ENCODE measurements at places on chromosomes 2 and 18.

GRCh38 chr2:148218326-148219075 lies 197.6 kb downstream of the MBD5 start:
- no peak for DNase-seq

DNA sequence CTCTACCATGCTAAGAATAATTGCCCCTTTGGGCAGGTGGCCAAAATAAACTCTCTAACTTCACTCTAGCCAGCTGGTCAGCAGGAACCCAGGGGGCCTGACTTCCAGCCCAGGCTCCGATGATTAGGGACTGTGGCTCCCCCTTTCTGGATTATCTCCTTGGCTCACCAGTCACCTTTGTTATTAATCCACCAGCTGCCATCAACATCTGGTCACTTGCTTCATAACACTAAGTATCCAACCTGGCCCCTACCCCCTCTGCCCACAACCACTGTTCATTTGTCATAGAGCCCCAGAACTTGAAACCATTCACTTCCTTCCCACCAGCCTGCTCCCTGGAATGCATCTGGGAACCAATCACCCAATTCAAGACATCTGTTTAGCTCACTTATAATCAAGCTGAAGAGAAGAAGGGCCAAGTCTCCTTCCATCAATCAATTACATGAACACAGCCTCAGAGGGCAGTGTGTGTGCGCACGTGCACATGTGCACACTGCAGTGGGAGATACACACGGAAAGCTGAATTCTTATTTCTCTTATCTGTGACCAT lies 215.1 kb downstream of the ALK start:
- no peak for DNase-seq

DNA sequence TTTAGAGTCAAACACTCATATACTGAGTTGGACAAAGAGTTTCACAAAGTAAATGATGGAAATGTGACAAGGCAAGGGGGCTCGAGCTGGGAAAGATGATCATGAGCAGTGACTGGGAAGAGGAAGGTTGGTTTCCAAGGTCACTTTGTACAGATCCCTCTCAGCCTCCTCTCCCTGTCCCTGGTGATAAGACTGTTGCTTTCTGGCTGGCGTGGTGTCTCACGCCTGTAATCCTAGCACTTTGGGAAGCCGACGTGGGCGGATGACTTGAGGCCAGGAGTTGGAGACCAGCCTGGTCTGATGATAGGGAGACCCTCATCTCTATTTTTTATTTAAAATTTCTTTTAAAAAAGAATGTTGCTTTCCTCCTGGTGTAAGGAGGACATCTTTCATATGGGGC lies 86.6 kb upstream of the STPG4 start:
- no peak for DNase-seq

DNA sequence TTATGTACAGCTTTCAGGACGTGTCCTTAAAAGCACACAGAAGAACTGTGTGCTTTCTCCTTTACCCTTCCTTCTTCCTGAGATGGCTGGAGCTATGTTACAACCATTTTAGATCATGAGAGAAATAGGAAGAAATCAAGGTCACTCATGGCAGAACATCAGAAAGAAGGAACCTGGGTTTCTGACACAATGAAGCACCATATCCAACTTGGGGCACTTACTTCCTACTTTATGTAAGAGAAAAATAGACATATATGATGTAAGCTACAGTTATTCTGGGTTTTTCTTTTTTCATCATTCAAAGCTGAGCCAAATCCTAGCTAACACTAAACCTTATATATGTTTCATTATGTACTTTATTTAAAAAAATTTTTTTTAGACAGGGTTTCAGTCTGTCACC lies 79.5 kb downstream of the FAM161A start:
- no peak for DNase-seq

GRCh38 chr2:100561191-100561590 lies 1.6 kb upstream of the PDCL3 start:
- DNase-seq = no peak

DNA sequence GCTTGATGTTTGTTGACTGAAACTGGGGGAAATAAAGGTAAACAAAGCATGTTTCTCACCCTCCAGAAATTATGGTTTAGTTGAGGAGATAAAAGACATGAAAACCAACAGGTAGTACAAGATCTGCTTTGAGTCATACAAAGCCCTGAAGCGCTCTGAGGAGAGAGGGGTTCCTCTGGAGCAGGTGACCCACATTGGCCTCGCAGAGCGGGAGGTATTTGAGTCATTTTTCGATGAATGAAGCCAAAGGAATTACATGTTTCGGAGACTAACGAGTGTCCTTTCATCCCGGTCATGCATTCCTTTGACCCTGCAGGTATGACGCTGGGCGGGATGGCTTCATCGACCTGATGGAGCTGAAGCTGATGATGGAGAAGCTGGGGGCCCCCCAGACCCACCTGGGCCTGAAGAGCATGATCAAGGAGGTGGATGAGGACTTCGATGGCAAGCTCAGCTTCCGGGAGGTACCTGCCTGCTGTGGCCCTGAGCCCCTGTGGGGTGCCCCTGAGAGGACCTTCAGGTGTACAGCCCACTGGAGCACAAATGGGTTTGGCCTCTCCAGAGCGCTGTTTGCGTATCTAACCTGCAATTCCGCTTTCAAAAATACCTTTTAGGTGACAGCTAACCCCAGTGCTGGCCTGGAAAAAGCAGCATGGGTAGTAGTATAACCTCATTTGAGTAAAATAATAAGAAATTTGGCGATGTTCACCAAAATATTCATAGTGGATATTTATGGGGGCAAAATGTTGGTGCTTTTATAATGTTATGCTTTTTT lies 29.3 kb downstream of the EFHD1 start:
- no peak for DNase-seq

DNA sequence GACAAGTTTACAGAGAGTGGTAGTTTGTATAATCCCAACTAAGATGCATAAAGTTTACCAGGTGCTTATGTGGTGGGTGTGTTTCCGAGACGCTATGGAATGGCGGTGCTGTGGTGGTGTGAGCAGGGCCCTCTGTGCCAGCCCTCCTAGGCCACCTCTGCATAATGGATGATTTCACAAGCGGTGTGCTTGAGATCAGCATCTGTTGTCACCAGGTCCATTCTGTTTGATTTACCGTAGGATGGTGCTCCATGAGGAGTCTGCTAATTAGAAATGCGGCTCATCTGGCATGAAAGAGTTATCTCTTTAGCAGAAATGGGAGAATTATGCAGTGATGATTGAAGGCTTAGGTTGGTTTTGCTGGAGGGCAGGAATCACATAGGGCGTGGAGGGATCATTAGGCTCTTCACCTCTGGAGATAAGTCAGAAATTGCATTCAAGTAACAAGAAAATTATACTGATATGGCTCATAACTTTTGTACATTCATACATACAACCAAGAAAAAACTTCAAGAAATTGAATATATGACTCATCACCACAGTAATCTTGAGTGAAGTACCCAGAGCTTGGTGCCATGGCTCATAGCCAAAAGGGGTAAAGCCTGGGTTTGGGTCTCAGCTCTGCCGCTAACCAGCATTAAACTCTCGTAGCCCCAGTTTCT lies 41.4 kb downstream of the CRIM1 start:
- no peak for DNase-seq

GRCh38 chr2:149799013-149799705 lies 211.6 kb upstream of the MMADHC start:
- DNase-seq = no peak

- DNase-seq = peak; percentile 42
These were observed 811 bp downstream of the ADD2 start for GRCh38 chr2:70767079-70767698.

GRCh38 chr18:51160646-51161045 lies 36.8 kb downstream of the MEX3C start:
- DNase-seq = no peak

DNA sequence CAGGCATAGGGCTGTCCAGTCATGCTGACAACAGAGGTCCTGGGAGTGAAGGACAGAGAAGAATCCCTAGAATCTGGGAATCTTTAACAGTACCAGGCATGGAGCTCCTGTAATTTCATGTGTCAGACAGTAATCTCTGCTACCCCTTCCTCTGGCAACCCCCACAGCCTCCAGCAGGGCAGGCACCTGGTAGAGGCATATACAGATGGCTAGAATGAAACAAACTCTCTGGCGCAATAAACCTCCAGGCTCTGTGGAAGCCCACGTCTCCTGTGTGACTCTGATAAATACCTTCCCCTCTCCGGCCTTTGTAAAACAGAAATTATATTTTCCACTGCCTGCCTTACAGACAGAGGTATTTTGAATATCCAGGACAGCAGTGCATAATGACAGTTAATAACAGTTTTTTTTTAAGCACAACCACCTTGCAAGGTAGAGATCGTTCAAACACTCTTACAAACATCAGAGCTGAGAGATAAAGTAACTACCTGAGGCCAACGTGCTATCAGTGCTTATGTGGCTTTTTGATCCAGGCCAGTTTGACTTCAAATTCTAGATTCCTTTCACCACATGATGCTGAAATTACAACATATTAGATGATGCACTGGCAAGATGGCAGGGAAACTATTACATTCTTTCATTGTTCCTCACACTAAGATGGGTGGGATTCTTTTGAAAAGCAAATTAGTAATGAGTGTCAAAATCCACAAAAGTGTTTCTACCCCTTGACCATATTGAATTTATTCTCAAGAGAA lies 47.7 kb upstream of the TMEM247 start:
- no peak for DNase-seq

GRCh38 chr18:950882-951495 lies 46.3 kb downstream of the ADCYAP1 start:
- DNase-seq = no peak

- DNase-seq = no peak
These were observed 90.0 kb downstream of the COMMD1 start for GRCh38 chr2:61995515-61995914.

GRCh38 chr2:210199186-210199765 lies 26.0 kb downstream of the ACADL start:
- no peak for DNase-seq

DNA sequence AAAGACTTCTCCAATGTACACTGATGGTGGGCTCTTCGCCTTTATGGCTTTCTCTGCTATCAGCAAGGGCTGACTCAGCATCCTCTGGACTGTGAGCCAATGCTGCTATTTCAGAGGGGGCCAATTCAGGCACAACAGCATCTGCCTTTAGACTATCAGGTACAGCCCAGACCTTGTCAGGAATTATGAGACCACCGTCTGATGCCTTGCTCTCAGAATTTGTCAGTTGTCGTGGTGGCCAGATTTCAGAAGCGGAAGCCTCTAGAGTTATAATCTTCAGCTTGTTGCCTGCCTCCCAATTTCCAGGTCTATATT lies 92.7 kb downstream of the ALPK2 start:
- no peak for DNase-seq

- no peak for DNase-seq
These were observed 97.5 kb downstream of the ERBB4 start for GRCh38 chr2:212441141-212441540.

DNA sequence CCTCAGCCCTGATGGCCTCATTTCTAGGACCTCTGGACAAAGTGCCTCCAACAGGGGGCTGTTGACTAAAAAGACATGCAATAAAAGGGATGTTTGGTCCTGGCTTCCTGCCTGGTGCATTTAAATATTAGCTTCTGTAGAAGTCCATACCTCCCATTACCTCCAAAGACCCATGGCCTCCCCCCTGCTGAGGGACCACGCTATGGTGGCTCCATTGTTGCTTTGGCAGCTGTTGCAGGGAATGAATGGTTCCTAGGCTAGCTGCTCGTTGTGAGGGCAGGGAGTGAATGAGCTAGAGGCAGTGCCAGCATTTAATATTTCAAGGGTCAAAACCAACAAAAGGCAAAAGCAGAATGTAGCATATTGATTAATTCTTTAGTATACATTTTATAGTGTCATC lies 285.9 kb downstream of the SLC8A1 start:
- no peak for DNase-seq

GRCh38 chr2:50102383-50102782 lies 929.5 kb downstream of the NRXN1 start:
- no peak for DNase-seq

DNA sequence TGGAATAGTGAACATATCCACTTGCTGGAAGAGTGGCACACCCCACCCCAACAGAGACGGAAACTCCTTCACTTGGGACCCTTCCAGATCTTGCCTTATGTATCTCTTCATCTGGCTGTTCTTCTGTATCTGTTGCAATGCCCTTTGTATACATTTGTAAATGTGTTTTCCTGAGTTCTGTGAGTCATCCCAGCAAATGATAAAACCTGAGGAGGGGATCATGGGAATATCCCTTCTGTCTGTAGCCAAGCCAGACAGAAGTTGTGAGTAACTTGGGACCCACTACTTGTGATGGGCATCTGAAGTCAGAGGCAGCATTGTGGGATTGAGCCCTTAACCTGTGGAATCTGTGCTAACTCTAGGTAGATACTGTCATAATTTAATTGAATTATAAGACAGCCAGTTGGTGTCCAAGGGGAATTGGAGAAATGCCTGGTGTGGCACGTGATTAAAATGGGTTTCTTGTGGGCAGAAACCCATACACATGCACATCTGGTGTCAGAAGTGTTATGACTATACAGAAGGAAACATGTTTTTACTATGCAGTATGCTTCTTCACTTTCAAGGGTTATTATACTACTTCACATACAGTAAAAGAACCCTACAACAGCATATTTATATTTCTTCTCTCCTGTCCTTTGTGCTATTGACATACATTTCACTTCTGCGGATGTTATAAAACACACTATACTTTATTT lies 32.3 kb upstream of the TMEM247 start:
- no peak for DNase-seq

DNA sequence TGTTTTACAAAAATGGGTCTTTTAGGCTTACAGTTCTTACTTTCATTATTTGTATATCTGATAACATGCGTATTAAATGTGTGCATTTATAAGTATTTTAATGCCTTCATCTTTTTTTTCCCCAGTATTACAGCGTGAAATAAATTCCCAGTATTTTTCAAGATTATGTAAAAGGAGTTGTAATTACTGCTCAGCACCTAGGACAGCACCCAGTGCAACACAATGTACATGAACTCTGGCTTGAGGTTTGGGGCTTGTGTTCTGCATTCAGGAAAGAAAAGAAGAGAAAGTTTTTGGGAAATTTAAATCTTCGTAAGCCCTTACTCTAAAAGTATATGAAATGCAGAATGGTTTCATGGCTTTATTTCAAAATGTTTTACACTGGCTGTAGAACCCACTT lies 16.7 kb downstream of the ZNF638 start:
- no peak for DNase-seq

- peak; percentile 33 for DNase-seq
These were observed 377.0 kb downstream of the DCC start for GRCh38 chr18:52716973-52717372.

GRCh38 chr2:211439011-211439410 lies 882.6 kb downstream of the CPS1 start:
- no peak for DNase-seq

Data from head of caudate nucleus (tissue), 42 donors.